ENCODE measurements at places on chromosomes 12 and 14. TPM values are rescaled to one million over a fixed set of nuclear protein-coding genes. Genes with fewer than 3 reads are reported as not detected.
A peak's percentile ranks its signal among the peaks of the same experiment; 100 is the strongest.

Gene KDM2B
- total RNA-seq: 102 TPM

Gene WNT1
- total RNA-seq: not detected

Gene CD163
- not detected for total RNA-seq

Gene GUCY2C
- 0.48 TPM for total RNA-seq

Gene NKX2-8
- total RNA-seq: not detected

Gene KLHDC1
- total RNA-seq: 1.7 TPM

Gene CYP46A1
- total RNA-seq: 0.52 TPM

Gene DPPA3
- total RNA-seq: not detected

Gene LTBP2
- total RNA-seq: not detected

Gene RD3L
- not detected for total RNA-seq

Gene CHST11
- not detected for total RNA-seq

Gene TBC1D30
- total RNA-seq: 15.5 TPM

Gene PPP1R36
- total RNA-seq: 0.18 TPM

Gene RPL41
- 9,874 TPM for total RNA-seq

Gene CSRNP2
- 14.5 TPM for total RNA-seq

- DNase-seq: peak; percentile 80
Observed at GRCh38 chr12:50923361-50924130, 28.8 kb upstream of the HIGD1C start.

GRCh38 chr12:14313379-14314138 lies 51.9 kb upstream of the ATF7IP start:
- peak; percentile 20 for DNase-seq

DNA sequence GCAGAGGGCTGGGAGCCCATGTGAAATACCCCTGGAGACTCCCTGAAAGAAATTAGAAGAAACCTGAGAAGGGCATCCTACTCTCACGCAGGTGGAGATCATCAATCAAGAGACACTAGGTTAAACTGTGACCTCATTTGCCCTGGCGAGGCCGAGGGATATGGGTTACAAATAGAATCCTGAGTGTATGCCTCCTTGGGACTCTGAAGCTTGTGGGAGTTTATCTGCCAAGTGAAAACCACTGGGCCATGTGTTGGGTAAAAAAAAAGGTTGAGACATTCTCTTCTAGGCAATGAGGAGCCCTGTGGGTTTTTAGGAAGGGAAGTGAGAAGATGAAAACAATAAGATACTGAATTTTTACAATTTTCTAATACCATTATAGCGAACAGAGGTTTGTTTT lies 160.7 kb upstream of the ARID2 start:
- DNase-seq: no peak

DNA sequence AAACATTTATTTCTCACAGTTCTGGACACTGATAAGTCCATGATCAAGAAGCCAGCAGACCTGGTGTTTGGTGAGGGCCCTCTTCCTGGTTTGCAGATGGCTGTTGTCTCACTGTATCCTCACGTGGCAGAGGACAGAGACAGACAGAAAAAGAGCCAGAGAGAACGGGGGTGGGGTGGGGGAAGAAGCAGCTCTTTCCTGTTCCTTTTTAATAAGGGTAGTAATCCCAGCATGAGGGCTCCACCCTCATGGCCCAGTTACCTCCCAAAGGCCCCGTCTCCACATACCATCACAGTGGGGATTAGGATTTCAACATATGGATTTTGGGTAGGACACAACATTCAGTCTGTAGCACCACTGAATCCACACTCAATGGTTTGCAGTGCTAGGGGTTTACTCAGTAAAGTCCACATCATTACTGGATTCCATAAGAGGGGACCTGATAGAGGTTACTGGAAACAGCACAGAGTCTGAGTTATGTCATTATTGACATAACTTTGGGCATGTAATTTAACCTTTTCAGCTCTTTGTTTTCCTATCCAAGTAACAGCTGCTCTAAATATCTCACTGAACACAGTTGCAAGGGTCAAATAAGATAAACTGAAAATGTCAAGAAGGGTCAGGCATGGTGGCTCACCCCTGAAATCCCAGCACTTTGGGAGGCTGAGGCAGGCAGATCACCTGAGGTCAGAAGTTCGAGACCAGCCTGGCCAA lies 53.2 kb downstream of the RPAP3 start:
- peak; percentile 53 for DNase-seq

GRCh38 chr12:104694161-104694560 lies 237.4 kb downstream of the CHST11 start:
- DNase-seq: no peak

DNA sequence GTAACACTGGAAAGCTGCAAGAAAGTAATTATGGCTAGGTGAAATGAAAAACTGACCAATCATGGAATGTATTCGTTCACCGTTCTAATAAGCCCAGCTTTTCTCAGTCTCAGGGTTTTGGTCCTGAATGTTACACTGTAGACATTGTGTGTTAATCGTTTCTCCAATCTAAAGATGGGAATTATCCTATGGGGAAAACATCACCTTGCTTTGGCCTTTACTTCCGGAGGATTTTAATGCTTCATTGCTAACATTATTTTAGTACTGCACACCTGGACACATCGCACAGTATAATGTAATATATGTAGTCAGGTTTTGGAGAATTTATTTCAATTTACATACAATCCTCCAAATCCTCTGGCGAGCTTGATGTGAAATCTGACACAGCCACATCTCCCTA lies 1.2 kb upstream of the TRHDE start:
- DNase-seq: no peak

- no peak for DNase-seq
Observed at GRCh38 chr12:2775431-2775830, 19.3 kb upstream of the FKBP4 start.

DNA sequence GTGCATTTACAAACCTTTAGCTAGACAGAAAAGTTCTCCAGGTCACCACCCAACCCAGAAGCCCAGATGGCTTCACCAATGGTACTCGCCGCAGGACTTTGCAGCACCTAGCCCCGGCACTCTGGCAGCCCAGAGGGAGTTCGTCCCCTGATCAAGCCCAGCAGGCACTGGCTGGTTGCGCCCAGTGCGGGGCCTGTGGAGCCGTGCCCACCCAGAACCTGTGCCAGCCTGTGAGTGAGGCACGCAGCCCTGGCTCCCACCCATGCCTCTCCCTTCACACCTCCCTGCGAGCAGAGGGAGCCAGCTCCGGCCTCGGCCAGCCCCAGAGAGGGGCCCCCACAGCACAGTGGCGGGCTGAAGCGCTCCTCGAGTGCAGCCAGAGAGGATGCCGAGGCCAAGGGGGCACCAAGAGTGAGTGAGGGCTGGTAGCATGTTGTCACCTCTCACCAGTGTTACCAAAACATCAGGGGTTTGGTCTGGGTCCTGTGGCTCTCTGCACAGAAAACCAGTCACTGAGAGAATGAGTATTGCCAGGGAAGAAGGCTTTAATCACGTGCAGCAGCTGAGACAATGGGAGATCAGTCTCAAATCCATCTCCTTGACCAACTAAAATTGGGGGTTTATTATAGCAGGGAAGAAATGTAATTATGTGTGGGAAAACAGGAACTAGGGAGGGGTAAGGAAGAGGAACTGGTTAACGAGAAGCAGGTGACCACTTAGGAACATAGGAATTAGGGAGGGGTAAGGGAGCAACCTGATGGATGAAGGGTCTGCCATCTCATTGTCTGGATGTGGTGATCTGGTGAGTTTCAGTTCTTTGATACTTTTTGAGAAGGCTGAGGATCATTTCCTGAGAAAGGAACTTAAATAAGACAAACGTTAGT lies 151.3 kb downstream of the NUBPL start:
- no peak for DNase-seq

DNA sequence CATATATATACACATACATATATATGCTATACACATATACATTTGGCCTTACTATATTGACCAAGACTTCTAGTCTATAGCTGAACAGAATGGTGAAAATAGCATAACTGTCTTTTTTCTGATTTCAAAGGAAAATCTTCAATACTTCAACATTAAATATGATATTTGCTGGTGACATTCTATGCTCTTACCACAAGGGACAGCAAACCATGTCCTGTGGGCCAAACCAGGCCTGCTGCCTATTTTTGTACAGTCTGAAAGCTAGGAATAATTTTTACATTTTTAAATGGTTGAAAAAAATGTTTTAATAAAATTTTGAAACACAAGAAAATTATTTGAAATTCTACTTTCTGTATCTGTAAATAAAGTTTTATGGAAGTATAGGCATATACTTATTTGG lies 63.6 kb downstream of the EML5 start:
- no peak for DNase-seq

DNA sequence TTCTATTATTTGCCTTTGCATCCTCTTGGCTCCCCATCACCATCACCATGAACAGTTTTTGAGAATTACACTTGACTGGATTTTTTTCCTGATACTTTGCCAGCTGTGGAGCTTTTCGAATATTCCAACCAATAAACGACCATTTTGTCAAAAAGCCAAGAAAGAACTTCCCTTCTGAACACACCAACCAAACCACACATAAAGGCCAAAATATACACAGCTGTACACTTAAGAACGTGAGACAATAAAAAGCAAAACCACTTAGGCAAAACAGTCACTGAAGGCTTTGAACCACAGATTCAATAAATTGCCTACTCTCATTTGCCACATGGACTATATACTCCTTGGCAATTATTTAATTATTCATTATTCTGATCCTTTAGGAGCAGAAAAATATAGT lies 1.1 kb downstream of the C14orf93 start:
- DNase-seq: peak; percentile 75

DNA sequence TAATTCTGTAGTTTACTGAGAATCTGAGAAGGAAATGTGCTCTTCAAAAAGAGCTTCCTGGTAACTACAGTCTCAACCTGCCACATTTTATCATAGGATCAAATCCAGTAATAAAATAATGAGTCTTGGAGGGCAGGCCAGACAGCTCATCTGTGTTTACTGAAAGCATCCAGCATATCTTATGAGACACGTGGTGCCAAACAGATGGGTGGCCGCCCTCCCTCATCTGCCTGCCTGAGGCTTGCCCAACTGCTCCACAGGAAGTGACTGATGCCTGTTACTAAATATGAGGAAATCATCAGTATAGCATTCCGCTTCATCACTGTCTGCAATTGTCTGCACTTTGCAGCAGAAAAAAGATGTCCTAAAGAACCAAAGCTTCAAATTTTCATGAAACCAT lies 13.5 kb downstream of the DHRS7 start:
- no peak for DNase-seq

GRCh38 chr14:100606687-100607610 lies 19.7 kb upstream of the BEGAIN start:
- no peak for DNase-seq

GRCh38 chr12:116201908-116202307 lies 75.6 kb downstream of the MED13L start:
- no peak for DNase-seq

DNA sequence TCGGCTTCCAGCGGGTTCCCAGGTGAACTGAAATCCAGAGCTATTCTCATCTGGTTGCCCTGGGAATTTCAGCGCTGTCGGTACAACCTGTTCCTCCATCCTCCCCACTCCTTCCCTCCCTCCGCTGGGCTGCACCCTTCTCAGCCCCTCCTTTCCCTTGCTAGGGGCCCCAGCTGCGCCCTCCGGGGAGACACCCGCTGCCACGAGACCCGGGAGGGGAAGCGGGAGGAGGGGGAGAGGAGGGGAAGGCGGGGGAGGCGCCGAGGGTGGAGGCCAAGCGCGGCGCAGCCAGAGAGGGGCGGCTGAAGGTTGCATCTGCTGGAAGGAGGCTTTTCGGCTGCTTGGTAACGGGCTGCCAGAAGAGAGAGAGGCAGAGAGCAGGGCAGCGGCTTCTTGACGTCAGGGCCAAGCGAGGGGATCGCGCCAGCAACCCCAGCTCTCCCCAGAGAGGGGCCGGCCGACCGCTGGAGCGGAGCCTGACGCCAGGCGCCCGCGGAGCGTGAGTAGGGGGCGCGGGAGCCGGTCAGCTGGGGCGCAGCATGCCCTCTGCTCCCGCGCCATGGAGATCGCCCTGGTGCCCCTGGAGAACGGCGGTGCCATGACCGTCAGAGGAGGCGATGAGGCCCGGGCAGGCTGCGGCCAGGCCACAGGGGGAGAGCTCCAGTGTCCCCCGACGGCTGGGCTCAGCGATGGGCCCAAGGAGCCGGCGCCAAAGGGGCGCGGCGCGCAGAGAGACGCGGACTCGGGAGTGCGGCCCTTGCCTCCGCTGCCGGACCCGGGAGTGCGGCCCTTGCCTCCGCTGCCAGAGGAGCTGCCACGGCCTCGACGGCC lies at the start of gene KCNA5:
Gene KCNA5, plus strand, starts transcription at position 291 of the 831 bp plus-strand sequence. Its CDS starts 269 bp downstream, at position 560.
- DNase-seq: no peak

- no peak for DNase-seq
Observed at GRCh38 chr12:64800640-64801039, 23.8 kb upstream of the TBC1D30 start.

GRCh38 chr12:90836689-90837088 lies 118.3 kb downstream of the CCER1 start:
- no peak for DNase-seq

- DNase-seq: no peak
Observed at GRCh38 chr12:87809916-87810315, 219.3 kb downstream of the C12orf50 start.

DNA sequence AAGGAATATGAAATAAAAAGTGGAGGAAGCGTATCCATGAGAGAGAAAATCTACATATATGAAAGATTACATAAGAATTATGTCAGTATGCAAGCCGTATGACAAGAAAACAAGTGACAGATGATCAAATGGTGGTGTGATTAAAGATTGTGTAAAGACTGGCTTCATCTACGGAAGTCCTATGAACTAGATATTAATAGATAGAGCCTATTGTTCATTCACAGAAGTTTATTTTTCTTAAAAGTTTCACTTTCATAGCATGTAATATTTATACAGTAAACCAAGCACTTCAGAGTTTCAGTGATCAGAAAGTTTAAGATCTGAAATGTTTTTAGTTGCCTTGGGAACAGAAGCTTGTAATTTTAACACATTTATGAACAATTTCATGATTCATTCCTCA lies 84.5 kb downstream of the VRK1 start:
- no peak for DNase-seq

DNA sequence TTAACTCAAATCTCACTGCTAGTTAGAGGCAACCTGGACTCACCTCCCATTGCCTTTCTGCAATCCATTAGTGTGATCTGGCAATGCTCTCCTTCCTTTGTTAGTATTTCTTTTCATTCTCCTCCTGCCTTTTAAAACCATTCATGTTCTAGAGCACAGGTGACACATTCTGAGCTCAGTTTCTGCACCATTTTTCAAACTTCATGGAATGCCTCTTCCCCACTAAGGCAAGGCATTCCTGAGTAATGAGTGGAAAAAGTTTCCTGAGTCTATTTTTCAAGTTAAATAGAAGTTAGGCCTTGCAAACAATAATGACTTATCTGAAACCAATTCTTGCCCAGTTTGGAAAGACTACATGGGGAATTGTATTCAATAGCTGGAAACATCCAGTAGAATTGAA lies 1001.8 kb downstream of the BCL11B start:
- DNase-seq: no peak

GRCh38 chr14:68842298-68842697 lies 49.4 kb upstream of the ZFP36L1 start:
- DNase-seq: no peak

- DNase-seq: no peak
Observed at GRCh38 chr14:90698379-90698869, 117.8 kb downstream of the TTC7B start.

DNA sequence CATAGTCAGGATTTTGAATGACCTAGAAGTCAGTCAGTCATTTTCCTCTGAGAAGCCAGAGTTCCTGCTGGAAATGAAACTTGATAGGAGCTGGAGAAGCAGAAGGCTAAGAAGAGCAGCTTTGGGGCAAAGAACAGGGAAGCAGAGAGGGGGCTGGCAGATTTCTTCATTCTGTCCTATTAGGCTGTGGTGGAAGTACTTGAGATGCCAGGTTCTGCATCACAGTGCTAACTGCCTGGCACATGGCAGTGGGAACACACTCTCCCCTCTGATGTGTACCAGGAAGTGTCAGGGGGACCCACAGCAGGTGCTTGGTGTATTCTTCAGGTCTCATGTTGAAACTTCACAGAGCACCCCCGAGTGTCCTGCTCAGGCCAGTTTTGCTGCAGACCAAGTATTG lies 61.0 kb downstream of the SUSD6 start:
- peak; percentile 70 for DNase-seq
